ENCODE measurements at places on chromosomes 12 and 14.
A peak's percentile ranks its signal among the peaks of the same experiment; 100 is the strongest.

- DNase-seq: no peak
Observed at GRCh38 chr12:91819132-91819447, 326.6 kb downstream of the BTG1 start.

- no peak for DNase-seq
Observed at GRCh38 chr14:97413966-97414717, 617.0 kb downstream of the VRK1 start.

GRCh38 chr12:53820514-53821306, 68.9 kb upstream of the CISTR start:
- no peak for DNase-seq

- no peak for DNase-seq
Observed at GRCh38 chr14:52473557-52473956, 78.7 kb downstream of the TXNDC16 start.

- DNase-seq: no peak
Observed at GRCh38 chr12:25126101-25126500, 68.9 kb downstream of the DNAI7 start.

DNA sequence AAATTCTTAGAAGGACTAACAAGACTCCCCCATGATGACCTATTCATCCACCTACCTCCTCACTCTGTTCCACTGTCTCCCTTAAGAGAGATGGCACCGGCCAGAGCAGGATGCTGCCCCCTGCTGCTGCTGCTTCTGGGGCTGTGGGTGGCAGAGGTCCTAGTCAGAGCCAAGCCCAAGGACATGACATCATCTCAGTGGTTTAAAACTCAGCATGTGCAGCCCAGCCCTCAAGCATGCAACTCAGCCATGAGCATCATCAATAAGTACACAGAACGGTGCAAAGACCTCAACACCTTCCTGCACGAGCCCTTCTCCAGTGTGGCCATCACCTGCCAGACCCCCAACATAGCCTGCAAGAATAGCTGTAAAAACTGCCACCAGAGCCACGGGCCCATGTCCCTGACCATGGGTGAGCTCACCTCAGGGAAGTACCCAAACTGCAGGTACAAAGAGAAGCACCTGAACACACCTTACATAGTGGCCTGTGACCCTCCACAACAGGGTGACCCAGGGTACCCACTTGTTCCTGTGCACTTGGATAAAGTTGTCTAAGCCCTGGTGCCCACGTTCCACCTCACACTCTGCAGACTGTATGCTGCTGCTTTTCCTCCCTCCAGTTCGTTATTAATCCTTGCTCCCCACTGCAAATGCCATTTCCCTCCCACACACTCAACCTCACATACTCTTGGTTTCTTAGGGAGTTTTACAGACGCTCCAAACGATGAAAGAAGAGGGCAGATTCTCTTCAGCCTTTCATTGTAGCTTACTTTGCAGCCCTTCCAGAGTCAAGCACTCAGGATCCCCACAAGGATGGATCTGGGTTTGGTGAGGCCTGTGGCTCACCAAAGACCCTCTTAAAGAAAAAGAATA, at the start of gene RNASE8:
Gene RNASE8, plus strand, starts transcription at position 20 of the 873 bp plus-strand sequence. Its CDS starts 71 bp downstream, at position 91.
- DNase-seq: no peak

DNA sequence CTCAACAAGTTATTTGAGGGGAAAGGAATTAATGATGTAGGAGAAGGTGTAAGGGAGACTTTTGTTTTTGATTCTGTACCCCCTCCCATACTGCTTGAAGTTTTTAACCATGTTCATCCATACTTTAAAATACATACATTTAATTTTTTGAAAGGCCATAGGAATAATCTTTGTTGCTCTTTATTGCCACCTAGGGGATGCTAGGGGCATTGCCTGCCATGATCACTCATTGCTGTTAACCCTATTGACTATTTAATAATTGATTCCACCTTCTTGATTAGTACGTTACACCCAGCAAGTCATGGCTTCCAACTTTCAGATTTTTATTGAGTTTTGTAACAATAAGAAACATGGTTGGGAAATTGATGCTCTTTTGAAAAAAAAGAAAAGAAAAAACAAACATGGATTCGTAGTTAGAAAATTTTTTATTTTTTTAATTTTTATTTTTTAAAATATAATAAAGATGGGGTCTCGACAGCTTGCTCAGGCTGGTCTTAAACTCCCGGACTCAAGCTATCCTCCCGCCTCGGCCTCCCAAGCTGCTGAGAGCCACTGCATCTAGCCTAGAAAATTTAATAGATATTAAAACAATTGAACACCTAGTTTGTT, 8.5 kb upstream of the PRKAB1 start:
- DNase-seq: peak; percentile 21

DNA sequence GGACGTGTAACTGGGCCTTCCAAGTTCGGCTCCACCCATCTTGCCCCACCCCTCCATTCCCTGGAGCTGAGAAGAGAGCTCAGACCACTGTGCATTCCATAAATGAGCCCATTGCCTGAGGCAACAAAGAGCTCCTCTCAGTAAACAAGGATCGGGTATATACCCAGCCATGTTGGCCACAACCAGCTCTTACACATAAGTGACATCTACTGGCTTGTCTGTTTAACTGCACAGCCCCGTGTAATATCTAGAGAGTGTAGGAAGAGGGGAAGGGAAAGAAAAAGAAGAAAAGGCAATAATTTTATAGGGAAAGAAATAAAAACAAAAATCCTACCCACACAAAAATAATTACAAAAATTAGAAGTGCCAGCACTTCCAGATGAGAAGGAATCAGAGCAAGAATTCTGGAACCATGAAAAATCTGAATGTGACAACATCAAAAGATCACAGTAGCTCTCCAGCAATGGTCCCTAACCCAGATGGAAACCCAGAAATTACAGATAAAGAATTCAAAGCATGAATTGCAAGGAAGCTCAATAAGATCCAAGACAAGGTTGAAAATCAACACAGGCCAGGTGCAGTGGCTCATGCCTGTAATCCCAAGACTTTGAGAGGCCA, 308.1 kb downstream of the RPAP3 start:
- DNase-seq: no peak

- no peak for DNase-seq
Observed at GRCh38 chr12:12682284-12682683, 13.7 kb downstream of the GPR19 start.

GRCh38 chr14:55773984-55774545, 194.1 kb downstream of the KTN1 start:
- no peak for DNase-seq

DNA sequence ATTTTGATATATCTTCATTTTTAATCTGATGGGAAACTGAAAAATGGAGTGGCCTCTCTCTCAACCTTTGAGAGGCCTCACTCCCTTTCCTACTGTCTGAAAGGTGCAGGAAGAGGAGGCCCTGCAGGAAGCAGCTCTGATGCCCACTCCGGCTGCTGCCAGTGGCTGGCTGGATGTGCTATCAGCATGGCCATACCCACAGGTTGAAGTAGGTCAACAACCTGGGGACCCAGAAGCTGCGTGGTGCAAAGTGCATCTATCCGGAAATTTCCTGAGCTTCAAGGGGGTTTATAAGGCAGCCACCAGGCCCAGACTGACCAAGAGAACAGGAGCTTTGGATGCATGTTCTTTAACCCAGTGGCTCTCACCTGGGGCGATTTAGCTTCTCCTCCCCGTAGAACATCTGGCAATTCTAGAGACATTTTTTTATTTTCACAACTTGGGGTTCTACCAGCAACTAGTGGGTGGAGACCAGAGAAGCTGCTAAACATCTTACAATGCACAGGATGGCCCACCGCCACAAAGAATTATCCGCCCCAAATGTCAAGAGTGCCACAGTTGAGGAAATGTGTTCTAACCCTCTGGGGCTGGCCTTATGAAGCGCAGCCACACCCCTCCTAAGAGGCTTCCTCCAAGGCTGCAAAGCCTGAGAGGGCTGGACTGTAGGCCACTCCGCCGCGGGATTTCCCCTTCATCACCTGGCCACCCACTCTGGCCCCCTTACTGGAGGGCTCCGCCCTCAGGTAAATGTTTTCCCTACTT, 8.2 kb upstream of the BATF start:
- DNase-seq: no peak

Measured in WERI-Rb-1 (cell line).